ENCODE measurements at places on chromosomes 11 and 22.

GRCh38 chr11:64729851-64730382, 6.9 kb upstream of the NRXN2 start:
- DNase-seq = peak; percentile 27

- DNase-seq = no peak
Measured at GRCh38 chr11:69778373-69778772, 3.2 kb upstream of the FGF4 start.

DNA sequence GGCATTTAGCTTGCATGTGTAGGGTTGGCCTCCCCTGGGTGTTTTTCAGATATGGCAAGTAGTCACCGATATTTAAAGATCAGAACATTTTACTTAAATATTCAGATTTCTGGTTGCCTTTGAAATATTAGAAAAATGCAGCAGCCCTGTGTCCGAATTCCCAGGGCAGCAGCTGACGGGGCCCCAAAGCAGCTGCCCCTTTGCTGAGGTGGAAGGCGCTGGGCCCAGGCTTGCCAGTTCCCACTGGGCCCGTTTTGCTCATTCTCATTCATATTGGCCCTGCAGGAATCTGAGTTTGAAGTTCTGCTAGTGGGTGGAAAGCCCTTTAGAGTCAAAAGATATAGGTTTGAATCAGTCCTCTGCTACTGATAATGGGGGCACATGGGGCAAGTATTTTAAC, 692.1 kb downstream of the OPCML start:
- DNase-seq = no peak

DNA sequence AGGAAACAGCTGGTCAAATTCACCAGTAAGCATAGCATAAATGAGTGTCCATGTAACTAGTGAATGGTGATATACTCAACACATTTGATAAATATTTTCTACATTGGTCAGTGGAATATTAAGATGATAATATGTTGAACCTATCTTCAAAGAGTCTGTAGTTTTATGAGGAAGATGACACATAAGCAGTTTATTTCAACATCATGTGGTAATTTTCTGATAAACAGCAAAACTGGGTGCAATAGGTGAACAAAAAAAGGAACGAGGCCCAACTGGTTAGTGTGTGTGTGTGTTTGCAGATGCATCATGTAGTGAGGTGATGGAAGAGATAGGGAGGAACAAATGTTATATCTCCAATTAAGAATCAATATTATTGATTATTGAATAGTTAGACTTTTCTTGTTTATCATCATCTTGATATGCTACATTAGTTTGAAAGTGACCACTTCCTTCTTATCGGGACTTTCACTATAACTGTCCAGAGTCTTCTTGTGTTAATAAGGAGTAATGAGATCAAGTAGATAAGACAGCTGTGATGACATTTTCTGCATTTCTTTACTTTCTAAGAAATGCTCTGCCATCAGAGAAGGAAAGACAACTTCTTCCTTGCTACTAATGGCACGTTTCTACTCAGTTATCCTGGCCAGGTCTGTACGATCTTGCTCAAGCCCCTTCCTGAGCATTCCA, 270.7 kb downstream of the ETS1 start:
- no peak for DNase-seq

DNA sequence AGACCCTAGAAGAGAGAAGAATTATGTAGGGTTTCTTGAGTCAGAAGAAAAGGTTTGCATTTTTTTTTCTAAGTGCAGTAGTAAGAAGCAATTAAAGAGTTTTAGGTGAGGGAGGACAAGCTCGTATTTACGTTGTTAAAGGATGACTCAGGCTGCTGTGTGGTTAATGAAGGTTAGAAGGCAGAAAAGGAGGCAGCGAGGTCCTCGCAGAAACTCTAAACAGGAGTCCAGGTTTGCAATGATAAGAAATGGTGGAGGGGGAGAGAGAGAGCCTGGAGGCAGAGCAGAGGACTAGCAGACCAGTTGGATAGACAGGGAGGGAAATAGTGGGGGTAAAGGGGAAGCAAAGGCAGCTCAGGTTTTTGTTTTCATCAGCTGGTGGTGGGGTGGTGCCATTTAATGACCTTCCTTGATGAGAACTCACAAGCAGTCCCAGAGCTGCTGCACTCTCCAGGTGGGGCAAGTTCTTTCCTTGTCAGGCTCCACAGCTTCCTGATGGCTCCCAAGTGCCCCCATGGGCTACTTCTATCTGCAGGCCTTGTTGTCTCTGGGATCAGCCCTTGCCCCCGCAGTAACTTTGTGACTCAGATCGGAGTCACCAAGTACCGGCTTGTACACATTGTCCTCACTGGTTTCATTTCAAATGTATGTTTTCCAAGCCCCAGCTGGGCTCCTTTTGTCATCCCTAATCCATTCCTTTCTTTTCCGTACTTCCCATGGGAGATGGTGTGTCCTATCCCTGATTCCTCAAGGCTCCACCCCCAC, 8.3 kb upstream of the INSC start:
- no peak for DNase-seq

GRCh38 chr11:119376197-119376847, 5.2 kb downstream of the USP2 start:
- no peak for DNase-seq

- DNase-seq = no peak
Measured at GRCh38 chr11:95398437-95399112, 167.6 kb upstream of the SESN3 start.

GRCh38 chr11:129613071-129613470, 202.6 kb upstream of the TMEM45B start:
- no peak for DNase-seq

- no peak for DNase-seq
Measured at GRCh38 chr11:100730266-100730665, 43.2 kb downstream of the ARHGAP42 start.

Measured in activated T-cell treated with anti-CD3 and anti-CD28 coated beads for 48 hours (primary cell).